ENCODE measurements at places on chromosomes 2 and 18. TPM values are rescaled to one million over a fixed set of nuclear protein-coding genes. Genes with fewer than 3 reads are reported as not detected.

The TUBB8B gene
- total RNA-seq, result 1.7 TPM

The GALNT5 gene
- total RNA-seq, result 3.2 TPM

The TSGA10 gene
- 3.7 TPM for total RNA-seq

DNA sequence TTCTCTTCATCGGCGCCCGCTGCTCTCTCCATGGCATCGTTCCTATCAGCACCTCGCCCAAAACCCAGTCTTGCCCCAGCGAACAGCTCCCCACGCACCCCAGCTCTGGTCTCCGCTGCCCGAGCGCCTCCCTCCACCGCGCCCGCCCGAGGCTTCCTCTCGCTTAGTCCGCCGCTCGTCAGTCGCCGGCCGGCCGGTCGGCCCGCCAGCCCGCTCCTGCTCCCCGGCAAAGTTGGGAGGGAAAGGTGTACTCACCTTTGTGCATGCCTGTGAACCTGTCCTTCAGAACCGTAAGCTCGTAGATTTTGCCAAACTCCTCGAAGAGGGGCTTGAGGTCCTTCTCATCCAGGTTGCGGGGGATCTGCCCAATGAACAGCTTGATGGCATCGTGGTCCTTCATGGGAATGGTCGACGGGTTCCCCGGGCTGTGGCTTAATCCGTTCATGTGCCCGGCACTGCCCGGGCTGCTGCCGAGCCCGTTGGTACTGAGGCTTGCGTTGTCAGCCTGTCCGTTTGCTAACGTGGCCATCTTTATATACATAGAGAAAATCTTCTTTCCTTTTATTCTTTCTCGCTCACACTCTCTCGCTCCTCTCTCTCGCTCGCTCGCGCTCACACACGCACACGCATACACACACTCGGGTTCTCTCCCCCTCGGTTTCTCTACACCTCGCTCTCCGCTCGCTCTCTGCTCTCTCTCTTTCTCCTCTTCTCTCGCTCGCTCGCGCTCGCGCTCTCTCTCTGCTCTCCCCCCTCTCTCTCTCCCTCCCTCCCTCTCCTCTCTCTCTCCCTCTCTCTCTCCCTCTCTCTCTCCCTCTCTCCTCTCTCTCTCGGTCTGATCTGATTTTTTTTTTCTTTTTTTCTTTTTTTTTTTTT lies at the start of gene CELF4:
TSS of gene CELF4 (minus strand) at position 698 of the 876 bp plus-strand sequence.
- peaks cover 14% of the 10 kb centered on the region for H3K27me3 ChIP-seq
- no peaks in the 10 kb centered on the region for H3K36me3 ChIP-seq
- DNase-seq, result no peak
- H3K27ac ChIP-seq, result no peak within 1 kb of the TSS
- peak within 1 kb of the TSS; percentile 54 for H3K4me3 ChIP-seq

GRCh38 chr18:3265564-3266033 lies 3.7 kb downstream of the MYL12B start:
- DNase-seq, result no peak
- no peaks in the 10 kb centered on the region for H3K27me3 ChIP-seq
- H3K4me1 ChIP-seq, result peaks cover 81% of the 10 kb centered on the region
- H3K27ac ChIP-seq, result no peak overlapping the region
- H3K4me3 ChIP-seq, result no peak overlapping the region

- H3K27ac ChIP-seq, result peak overlapping the region; percentile 13
- H3K27me3 ChIP-seq, result no peaks in the 10 kb centered on the region
- H3K4me1 ChIP-seq, result no peaks in the 10 kb centered on the region
Observed at GRCh38 chr2:55733335-55733734, 39.7 kb upstream of the PNPT1 start.

GRCh38 chr2:186516396-186516795 lies 30.3 kb downstream of the ZC3H15 start:
- no peak for DNase-seq
- no peaks in the 10 kb centered on the region for H3K36me3 ChIP-seq

- no peak for DNase-seq
- H3K27me3 ChIP-seq, result no peaks in the 10 kb centered on the region
- H3K36me3 ChIP-seq, result no peaks in the 10 kb centered on the region
- no peak overlapping the region for H3K4me3 ChIP-seq
Observed at GRCh38 chr18:75183524-75183923, 25.4 kb downstream of the PTGR3 start.
